ENCODE measurements at places on chromosomes 7 and 10.
A peak's percentile ranks its signal among the peaks of the same experiment; 100 is the strongest.

- no peak for DNase-seq
Observed at GRCh38 chr7:122984021-122984420, 11.5 kb downstream of the TAS2R16 start.

GRCh38 chr7:108156897-108157605, 26.9 kb upstream of the LAMB4 start:
- no peak for DNase-seq

- no peak for DNase-seq
Observed at GRCh38 chr7:77208416-77208815, 8.8 kb upstream of the FGL2 start.

- DNase-seq, result peak; percentile 73
Observed at GRCh38 chr10:114544045-114544659, 113.9 kb downstream of the ABLIM1 start.

DNA sequence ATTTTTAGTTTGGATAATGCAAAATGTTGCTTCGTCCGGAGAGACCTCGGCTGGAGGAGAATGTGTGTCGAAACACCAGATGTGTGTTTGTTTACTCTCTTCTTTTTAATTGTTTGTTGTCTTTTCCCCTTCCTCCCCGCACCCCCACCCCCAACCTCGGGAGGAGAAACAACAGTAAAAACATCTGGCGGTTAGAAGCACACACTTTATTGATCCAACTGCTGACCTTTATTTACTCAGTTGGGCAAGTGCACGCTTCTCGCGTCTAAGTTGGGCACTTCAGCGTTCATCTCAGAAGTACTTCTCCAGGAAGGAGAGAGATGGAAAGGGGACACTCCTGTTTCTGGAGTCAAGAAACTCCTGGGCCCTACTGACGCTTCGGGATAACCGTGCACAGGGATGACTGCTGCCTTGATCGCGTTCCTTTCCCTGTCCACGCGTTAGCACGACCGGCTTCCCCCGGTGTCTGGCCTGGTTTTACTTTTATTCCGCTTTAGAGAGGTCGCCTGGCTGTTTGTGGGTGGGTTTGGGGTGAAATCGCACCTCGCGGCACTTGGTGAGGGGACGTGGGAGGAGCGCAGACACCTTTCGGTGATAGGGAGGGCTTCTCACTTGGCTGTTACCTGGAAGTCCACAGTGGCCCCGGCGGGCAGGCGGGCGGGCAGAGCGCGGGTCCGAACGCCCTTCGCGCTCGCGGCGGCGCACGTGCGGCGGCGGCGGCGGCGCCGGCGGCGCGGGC, 168.3 kb upstream of the PPP1R3A start:
- no peak for DNase-seq

DNA sequence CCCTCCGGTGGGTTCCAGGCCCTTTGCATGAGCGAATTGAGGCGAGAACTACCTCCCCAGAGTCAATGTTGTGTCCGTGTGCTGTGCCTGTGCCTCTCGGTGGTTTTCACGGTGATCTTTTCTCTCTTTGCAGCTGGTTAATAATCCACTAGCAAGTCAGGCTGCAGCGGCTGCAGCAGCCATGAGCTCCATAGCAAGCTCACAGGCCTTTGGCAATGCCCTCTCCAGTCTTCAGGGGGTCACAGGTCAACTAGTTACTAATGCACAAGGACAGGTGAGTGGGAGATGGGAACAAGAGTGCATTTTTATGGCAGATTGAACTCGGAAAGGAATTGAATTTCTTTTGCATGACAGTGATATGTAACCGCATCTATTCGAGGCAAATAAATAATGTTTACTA, 159.7 kb upstream of the YAE1 start:
- DNase-seq, result no peak

GRCh38 chr10:78688901-78689583, 379.7 kb upstream of the ZMIZ1 start:
- no peak for DNase-seq

DNA sequence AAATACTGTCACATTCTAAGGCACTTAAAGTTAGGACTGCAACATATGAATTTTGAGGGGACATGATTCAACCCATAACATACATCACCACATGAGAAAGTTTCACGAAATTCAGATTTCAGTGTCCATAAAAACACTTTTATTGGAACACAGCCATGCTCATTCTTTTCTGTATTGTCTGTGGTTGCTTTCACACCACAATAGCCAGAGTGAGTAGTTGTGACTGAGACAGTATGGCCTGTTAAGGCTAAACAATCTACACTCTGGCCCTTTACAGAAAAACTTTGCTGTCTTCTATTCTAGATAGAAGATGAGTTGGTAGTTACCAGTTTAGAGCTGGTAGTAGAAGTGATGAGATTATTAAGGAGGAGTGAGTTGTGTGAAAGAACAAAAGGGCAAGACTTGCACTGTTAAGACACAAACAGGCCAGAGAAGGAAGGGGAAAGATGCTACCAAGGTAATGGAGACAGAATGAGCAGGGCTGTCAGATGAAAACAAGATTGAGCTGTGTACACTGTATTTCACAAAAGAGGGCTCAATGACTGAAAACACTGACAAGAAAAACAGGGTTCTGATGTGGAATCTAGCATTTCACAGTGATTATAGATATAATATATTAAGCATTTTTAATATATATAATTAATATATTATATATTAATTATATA, 108.6 kb downstream of the PPP1R3A start:
- DNase-seq, result no peak

- DNase-seq, result no peak
Observed at GRCh38 chr7:111954474-111955381, 251.5 kb downstream of the DOCK4 start.

- no peak for DNase-seq
Observed at GRCh38 chr10:12838995-12839927, 162.3 kb downstream of the CCDC3 start.

- DNase-seq, result peak; percentile 56
Observed at GRCh38 chr7:28922624-28923331, 35.4 kb downstream of the TRIL start.

- DNase-seq, result no peak
Observed at GRCh38 chr7:77320137-77320536, 96.0 kb downstream of the GSAP start.

DNA sequence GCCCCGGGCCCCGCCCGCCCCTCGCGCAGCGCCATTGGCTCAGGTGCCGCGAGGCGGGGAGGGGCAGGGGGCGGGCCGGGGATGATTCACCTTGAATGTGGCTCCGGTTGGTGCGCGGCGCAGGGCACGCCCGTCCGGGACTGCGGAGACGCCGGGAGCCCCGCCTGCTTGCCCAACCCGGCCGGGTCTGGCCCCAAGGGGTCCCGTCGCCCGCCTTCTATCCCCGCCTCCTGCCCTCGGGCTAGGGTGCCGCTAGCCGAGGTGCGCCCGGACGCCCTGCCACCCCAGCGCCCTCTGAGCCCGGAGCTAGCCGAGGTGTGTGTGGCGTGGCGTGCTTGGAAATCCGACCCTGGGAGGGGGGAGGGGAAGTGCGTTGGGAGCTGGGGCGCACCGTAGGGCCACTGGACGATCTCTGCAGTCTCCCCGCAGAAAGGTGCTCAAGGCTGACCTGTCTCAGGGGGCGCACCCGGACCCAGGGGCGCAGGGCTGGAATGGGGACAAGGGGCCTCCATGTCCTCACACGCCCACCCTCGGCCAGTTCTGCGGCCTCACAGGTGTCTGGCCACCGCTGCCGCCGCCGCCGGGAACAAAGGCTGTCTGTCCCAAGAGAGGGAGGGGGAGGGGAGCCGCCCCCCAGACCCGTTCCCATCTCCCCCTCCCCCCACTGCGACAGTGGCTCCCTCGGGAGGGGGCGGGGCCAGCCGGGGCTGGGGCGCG, 168.9 kb downstream of the NRF1 start:
- DNase-seq, result peak; percentile 90

DNA sequence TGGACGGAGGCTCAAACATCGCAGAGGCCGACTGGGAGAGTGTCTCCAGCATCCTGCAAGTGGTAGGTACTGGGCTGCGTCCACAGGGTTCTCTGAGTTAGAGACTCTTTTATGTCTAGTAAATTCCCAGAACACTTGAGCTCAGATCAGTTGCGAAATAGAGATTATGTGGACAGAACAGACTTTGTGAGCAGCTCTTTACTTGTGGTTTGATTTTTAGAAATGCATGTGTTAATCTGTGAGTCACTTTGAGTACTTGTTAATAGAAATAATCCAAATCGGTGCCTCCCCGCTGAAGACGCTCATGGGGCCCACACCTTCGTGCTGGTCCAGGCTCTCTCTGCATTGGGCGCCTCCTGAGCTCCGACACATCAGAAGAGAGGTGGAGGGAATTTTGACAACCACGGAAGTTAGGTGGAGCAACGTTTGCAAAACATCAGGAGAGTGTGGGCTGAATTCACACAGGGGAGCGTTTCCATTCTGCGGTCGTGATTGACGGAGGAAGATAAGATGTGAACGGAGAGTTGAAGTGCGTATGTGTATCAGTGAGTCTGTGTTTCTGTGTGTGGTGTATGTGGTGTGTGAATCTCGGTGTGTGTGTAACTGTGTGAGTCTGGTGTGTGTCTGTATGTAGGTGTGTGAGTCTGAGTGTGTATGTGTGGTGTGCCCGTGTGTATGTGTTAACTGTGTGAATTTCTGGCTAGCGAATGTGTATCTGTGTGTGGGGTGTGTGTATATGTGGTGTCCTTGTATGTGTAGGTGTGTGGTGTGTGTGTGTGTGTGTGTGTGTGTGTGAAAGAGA, 32.1 kb downstream of the PFKP start:
- DNase-seq, result no peak

DNA sequence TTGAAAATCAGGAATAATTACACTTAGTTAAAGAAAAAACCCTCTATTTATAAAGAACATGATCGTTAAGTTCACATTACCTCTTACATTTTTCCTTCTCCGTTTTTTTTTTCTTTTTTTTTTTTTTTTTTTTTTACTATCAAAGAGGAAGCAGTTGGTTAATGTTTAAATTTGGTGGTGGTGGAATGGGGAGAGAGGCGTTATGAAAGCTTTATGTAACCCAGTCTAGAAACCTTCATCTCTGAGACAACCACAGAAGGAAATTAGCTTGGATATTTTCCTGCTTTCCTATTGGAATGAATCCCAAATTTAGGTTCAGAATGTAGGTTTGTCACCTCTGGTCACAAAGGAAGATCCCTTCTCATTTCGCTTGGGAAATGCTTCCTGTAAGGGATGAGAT, 31.5 kb upstream of the LHFPL3 start:
- DNase-seq, result no peak

Measured in activated T-cell treated with anti-CD3 and anti-CD28 coated beads, Interleukin-2, amount 50 U/mL, for 72 hours (primary cell).